ENCODE measurements at places on chromosomes 6 and 20.

DNA sequence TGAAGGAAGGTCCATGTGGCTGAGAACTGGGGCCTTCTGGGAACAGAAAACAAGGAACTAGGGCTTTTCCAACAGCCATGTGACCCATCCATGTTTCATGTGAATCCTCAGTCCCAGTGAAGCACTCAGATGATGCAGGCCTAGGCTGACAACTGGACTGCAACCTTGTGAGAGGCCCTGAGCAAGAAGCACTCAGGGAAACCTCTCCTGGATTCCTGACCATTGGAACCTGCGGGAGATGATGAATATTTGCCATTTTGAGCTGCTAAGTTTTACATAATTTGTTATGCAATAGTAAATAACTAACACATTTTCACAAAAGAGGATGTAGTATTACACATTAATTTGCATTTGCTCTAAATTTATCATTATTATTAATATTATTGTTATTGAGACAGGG is 38.4 kb upstream of the HLA-G start:
- DNase-seq, result no peak

DNA sequence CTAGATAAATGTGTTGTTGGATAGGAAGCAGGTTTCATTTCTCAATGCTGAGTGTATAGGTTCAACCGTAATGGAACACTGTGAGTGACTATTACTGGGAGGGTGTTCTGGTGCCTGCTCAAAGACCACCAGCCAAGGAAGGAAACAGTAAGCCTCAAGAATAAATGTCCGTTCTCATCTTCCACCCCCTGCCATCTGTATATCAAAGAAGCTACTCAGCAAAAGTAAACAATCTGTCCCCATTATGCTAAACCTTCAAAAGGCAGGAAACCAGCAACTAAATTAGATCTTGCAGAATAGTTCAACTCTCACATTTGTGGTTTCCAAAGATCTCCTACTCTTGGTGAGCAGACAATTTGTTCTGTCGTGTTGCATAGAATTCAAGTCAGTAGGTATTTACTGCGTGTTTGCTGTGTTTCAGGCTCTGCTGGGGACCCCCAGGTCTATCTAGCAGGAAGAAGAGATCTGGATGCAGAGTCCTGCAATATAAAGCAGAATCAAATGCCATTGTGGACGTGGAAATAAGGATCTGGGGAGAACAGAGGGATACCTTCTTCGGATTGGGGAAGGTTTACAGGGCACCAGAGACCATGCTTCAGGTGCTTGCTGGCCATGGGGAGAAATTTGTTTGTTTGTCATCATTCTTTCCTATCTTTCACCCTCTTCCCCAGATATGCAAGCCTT is 87.3 kb downstream of the SCML4 start:
- no peak for DNase-seq

GRCh38 chr6:110776413-110776812 is 38.9 kb downstream of the CDK19 start:
- no peak for DNase-seq

DNA sequence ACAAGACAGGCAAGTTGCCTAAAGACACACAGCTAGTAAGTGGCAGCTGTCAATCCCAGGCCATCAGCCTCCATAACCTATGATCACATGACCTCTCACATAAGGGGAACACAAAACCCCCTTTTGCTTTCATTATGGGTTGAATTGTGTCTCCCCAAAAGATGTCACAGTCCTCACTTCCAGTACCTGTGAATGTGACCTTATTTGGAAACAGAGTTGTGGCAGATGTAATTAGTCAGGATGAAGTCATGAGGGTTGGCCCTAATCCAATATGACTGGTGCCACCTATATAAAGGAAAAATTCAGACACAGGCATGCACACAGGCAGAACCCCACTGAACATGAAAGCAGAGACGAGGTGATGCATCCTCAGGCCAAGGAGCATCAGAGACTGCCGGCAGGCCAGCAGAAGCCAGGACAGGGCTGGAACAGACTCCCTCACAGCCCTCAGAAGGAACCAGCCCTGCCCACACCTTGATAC is 33.6 kb downstream of the GFOD1 start:
- no peak for DNase-seq

GRCh38 chr20:5825130-5825719 is 75.0 kb downstream of the SHLD1 start:
- no peak for DNase-seq

DNA sequence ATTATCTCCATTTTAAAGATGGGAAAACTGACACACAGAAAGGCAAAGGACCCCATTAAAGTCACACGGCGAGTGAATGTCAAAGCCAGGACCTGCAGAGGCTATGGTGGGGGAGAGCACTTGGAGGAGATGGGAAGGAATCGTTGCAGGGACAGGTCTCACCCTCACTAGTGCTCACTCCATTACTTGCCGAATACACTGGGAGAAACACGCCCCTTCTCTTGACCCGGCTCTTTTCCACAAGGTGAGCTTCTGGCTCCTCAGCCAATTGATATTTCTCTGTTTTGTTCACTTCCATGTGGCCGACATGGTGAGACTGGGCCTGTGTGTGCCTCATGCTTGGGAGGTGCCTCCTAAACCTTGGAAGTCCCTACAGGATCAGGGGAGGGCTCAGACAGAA is 117.8 kb upstream of the KCNG1 start:
- no peak for DNase-seq

- DNase-seq, result no peak
These were observed 89.9 kb downstream of the CDS2 start for GRCh38 chr20:5216663-5217062.

GRCh38 chr20:59010995-59011873 is 4.2 kb upstream of the CTSZ start:
- DNase-seq, result peak; percentile 78

DNA sequence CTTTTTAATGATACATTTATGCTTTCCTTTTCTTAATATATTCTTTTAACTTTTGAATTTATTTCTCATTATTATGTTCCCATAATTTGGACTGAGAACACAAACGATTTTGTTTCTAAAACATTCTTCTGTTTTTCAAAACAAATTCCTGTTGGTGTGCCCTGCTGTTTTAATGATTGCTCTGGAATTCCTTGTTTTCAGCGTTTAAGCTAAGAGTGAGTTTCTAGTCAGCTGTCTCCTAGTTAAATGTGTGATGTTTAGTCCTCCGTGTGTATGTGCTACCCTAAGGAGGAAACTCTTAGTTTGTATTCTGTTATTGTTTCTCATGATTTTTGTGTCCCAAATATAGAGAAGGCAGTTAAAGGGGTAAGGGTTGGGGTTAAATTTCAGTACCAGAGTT is 306.1 kb upstream of the RGS17 start:
- no peak for DNase-seq

GRCh38 chr20:32647606-32648005 is 26.1 kb downstream of the C20orf203 start:
- DNase-seq, result no peak

DNA sequence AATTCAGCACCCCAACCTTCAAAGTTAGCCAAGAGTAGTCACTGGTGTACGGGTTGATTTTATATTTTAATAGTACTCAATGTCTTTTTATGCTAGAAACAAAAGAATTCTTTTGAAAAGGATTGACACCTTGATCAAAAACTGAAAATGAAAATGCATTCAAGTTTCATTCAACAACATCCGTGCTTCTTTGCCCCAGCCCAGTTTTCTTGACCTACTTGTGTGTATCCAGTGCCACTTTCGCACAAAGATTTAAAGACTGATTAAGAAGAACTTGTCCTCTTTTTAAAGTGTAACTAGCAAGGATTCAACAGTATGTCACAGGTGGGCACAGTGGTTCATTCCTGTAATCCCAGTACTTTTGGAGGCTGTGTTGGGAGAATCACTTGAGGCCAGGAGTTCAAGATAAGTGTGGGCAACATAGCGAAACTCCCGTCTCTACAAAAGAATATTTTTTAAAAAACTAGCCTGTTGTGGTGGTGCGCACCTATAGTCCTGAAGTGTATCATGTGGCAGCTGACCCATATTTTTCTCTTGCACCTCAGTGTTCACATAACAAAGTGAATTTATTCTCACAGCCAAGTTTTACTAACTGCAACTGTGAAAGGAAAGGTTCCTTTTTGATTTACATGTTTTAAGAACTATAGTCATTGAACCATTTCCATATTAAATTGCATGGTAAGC is 22.7 kb upstream of the CD2AP start:
- no peak for DNase-seq

DNA sequence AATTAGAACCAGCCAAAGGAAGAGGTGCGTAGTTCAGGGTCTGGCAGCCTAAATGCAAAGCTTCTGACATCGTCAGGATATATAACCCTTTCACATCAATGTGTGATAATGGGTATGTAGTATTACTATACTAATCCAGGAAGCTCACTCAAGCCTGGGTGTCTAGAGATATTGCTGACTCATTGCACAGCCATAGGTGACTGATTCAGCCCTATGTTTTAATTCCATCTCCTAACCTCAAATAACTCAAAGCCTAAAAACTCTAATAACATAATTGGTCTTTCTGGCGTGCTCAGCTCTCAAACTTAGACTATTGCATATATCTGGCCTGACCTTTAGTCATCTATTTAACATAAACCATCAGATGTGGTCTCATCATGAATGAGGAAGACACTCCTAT is 658.4 kb downstream of the TBC1D32 start:
- no peak for DNase-seq

DNA sequence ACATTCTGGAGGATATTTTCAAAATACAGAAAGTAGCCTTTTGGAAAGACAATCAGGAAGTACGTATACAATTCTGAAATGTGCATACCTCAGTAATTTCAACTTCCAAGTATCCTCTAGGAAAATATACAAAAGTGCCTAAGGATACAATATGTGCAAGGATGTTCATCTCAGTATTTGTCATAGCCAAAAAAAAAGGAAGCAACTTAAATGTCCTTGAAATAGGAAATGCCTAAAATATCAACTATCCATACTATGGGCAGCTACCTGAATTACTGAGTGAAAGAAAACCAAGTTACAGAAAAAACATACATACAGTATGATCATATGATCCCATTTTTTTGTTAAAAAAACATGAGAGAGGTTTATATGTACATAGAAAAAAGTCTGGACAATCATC is 1.5 kb downstream of the PPIL1 start:
- no peak for DNase-seq

DNA sequence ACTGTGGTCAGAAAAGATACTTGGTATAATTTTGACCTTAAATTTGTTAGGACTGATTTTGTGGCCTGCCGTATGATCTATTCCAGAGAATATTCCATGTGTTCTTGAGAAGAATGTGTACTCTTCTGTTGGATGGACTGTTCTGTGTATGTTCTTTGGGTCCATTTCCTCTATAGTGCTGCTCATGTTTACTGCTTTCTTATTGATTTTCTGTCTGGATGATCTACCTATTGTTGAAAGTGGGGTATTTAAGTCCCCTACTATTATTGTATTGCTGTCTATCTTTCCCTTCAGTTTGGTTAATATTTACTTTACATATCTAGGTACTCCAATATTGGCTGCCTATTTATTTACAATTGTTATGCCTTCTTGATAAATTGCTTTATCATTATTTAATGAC is 298.4 kb downstream of the BCKDHB start:
- no peak for DNase-seq

- no peak for DNase-seq
These were observed 21.5 kb downstream of the TPBG start for GRCh38 chr6:82385102-82385501.

GRCh38 chr6:21053612-21054011 is 519.4 kb downstream of the CDKAL1 start:
- no peak for DNase-seq

- DNase-seq, result no peak
These were observed 147.0 kb downstream of the CDKAL1 start for GRCh38 chr6:20681243-20681684.

GRCh38 chr20:3109350-3110302 is 25.1 kb upstream of the AVP start:
- no peak for DNase-seq

GRCh38 chr6:76057469-76057868 is 15.0 kb downstream of the IMPG1 start:
- DNase-seq, result no peak

- peak; percentile 6 for DNase-seq
These were observed 3.6 kb upstream of the PTGIS start for GRCh38 chr20:49571553-49571835.

DNA sequence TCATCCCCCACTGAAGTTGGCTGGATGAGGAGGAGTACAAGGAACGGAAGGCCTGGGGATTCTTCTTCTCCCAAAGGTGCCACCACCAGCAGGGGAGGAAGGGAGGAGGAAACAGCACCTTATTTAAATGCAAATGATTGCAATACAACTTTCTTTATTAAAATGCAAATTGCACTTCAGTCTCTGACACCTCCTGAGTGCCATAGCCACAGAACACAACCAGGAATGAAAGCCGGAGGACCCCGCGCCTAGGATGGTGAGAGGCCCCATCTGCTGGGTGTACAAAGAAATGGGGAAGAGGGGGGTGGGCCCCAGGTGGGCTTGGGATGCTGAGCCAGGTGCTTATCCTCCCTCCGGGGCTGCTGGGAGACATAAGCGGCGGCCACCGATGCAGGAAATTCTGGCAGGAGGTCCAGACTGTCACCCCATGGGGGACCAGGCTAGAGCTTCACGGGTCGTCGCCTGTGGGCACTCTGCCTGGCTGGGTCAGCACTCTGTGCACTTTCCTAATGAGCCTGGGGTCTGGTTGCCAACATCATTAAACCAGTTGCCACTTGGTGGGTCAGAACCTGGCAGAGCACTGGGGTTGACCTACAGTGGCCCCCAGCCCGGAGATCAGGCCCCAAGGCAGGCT is 154.2 kb upstream of the MLN start:
- no peak for DNase-seq

DNA sequence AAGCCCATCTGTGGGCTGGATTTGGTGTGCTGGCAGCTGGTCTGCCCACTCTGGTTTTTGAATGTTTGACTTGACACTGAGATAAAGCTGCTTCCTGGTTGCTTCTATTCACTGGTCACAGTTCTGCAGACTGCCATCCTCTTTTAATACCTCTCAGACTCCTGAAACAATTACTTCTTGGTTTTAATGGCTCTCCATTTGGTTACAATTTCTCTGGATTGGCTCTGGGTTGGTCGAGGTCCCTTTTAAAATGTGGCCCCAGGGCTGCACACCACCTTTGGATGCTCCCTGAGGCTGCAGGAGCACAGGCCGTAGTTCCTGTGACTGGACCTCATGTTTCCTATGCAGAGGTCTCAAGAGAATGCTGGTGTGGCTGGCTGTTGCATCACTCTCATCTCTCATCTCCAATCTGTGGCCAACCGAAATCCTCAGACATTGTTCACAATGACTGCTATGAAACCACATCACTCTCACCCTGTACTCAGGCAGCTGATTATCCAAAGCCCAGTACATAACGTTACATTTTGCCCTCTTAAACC is 98.5 kb downstream of the INSM1 start:
- peak; percentile 68 for DNase-seq

- DNase-seq, result no peak
These were observed 177.8 kb downstream of the CDKAL1 start for GRCh38 chr6:20712011-20712410.

GRCh38 chr6:27630727-27631608 is 158.1 kb upstream of the ZNF184 start:
- peak; percentile 44 for DNase-seq

DNA sequence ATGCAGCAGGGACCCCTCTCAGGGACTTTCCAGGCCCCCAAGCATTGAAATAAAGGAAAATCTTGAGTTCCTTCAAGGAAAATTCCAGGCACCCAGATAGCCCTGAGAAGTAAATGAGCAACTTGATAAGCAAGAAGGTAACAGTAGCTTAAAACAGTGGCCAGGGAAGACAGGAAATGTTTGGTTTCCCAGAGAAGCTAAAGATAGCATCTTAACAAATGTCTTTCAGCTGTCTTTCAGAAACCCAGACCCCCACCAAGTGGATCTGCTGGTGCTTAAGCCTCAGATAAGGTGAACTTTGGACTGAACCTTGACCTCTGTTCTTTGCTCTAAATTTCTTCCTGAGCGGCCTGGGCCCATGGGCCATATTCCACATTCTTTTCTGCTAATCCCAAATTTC is 117.8 kb upstream of the CST7 start:
- DNase-seq, result no peak

GRCh38 chr6:119076576-119077390 is 1.7 kb downstream of the FAM184A start:
- no peak for DNase-seq
